Left lobe of liver (tissue), 2 donors: ENCODE measurements at places on chromosomes 12 and 14. TPM values are rescaled to one million over a fixed set of nuclear protein-coding genes. Genes with fewer than 3 reads are reported as not detected.

Gene PGF
- total RNA-seq: 2.8 TPM

Gene MDM1
- 4.6 TPM for total RNA-seq

Gene STAC3
- 2.3 TPM for total RNA-seq

Gene ABCD2
- total RNA-seq: 0.03 TPM

DNA sequence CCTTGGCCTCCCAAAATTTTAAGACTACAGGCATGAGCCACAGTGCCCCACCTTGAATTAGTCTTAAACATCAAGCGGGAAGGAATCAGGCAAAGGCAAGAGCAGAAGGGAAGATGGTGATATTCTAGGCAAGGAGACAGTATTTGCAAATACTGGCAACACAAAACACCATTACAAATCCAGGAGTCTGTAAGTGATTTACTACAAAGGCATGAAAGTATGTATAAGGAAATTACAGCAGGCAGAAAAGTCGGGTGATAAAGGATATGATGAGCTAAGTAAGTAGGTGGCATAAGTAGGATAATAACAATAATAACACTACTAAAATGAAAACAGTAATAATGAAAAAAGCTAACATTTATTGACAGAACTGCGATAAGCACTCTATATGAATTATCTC, 28.5 kb downstream of the FMNL3 start:
- no peak for DNase-seq

- DNase-seq: no peak
Measured at GRCh38 chr12:27614866-27615265, 81.4 kb upstream of the REP15 start.

DNA sequence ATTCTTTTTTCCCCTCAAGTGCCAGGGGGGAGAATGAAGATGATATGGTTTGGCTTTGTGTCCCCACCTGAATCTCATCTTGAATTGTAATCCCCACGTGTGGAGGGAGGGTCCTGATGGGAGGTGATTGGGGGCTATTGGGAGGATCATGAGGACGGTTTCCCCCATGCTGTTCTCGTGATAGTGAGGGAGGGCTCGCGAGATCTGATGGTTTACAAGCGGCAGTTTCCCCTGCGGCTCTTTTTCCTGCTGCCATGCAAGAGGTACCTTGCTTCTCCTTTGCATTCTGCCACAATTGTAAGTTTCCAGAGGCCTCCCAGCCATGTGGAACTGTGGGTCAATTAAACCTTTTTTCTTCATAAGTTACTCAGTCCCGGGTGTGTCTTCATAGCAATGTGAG, 173.7 kb downstream of the CAND1 start:
- DNase-seq: no peak

DNA sequence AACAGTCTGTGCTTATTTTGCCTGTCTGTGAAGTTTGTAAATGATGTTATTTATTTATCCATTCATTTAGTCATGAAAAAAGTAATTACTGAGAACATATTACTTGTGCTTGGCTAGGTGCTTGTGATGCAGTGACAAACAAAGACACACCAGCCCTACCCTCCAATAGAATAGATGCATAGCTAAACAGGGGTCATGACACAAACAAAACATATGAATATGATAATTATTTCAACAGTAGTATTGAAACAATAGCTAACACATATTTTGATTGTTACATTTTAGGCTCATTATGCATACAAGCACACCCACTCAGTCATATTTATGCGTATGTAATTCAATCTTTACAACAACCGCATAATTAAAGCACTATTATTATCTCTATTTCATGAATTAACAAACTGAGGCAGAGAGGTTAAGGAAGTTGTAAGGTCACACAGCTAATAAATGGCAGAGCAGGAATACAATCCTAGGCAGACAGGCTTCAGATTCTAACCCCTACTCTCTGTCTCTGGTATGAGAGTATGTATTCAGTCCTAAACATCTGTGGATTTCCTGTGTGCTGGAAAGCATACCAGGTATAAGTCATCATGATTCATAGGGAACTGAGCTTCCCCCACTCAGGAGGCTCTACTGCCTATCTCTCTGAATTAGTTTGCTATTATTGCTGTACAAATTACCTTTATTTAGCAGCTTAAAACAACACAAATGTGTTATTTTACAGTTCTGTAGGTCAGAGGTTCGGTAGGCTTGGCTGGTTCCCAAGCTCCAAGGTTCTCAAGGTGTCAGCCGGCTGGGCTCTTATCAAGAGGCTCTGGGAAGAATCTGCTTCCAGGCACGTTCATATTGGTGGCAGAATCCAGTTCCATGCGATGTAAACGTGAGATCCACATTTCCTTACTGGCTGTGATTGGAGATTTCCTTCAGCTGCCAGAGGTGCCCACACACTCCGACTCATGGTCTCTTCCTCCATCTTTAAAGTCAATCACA, 509.4 kb downstream of the GALC start:
- no peak for DNase-seq

DNA sequence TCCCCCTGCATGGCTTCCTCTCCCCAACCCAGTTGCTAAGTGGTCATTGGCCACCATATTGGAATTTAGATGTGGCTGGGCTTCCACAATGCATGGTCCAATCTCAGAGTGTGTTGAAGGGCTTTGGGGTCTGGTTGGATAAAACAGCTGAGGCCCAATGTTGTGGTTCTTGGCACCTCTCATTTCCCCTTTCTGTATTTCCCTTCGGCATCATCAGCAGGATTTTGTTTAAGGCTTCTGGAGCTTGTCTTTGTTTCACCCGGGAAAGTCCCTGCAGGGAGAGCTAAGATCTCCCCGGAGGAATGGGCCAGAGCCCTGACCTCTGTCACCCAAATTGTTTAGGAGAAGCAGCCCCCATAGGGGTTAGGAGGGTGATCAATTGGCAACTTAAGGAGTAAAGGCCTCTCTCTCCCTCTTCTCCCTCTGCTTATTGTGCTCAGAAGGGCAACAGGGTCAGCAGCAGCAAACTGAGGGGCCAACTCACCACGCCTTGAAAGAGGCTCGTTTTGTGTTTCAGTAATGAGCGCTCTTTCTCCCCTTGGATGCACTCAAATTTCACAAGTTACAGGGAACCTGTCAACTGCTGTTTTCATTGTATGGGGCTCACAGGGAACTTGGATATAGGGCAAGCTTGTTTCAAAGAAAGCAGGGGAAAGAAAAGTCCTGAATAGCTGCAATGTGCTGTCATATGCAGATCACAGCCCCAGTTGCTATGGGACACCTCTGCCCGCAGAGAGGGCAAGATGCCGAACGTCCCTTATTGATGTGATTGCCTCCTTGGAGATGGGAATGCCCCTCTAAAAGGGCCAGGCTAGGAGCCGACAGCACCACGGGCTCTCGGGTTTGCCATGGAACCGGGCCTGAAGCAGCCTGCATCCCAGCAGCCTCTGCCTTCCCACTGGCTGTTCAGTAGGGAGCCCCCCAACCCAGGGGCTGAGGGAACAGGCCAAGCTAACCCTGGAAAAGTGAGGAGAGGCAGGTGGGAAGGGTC, 223.7 kb downstream of the ZFP36L1 start:
- DNase-seq: no peak

DNA sequence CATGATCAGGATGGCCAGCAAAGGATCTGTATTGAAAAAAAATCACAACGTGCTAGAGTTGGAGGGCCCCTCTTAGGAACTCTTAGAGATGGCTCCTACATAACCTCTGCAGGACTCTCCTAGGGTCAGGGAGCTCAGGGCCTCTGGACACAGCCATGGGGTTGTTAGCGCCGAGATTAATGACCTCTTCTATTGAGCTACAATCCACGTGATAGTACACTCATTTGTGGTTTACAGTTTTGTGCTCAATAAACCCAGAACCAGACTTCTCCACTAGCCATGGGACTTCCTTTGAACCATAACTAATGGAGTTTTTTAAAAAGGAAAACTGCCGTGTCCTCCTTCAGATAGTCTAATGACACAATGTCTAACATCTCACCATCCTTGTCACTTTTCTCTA, 29.6 kb upstream of the HDAC7 start:
- DNase-seq: no peak

DNA sequence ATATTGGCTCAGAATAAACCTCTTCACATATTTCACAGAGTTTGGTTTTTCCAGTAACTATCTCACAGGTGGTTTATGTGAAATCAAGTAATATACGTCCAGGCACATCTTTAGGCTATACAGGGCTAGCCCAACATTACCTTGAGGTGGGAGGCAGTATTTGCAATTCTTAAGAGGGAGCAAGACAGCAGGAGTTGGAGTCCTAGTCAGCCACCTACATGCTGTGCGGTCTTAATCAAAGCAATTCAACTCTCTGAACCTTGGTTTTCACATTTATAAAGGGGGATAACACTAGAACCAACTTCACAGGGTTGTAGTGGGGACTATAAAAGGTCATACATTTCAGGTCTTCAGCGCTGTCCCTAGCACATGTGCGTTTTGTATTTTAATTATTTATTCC, 73.5 kb upstream of the FICD start:
- DNase-seq: no peak

- no peak for DNase-seq
Measured at GRCh38 chr12:132450418-132451171, 39.4 kb upstream of the FBRSL1 start.

GRCh38 chr12:97404093-97404492, 58.5 kb upstream of the RMST start:
- DNase-seq: no peak

DNA sequence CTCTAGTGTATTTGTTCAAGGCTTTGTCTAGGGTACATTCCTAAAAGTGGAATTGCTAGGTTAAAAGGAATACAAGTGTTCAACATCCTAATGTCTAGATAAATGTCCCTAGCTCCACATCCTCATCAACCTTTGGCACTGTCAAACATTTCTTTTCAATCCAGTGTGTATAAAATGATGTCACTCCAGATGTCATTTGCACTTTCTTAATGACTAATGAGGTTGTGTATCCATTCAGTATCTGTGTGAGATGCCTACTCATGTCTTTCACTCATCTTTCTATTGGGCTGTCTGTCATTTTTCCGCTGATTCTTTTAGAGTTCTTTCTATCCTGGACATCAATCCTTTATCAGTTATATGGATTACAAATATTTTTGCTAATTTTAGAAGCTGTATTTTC, 43.3 kb downstream of the ARMH4 start:
- DNase-seq: no peak

DNA sequence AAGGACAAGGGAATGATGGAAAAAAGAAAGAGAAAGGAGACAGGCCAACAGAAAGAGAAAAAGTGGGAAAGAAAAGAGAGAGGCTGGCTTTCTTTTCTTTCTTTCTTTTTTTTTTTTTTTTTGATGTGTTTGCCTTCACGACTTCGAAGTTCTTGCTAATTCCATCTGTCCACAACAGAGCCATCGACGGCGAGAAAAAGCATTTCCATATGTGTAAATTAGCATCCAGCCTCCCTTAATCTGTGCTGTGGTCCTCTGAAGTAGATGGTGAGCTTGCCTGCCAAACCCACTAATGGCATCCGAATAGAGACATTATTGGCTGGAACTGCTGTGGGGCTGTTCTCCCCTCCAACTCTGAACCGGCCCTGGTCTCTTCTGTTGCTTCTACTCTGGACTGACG, 997.4 kb downstream of the BCL11B start:
- no peak for DNase-seq

- no peak for DNase-seq
Measured at GRCh38 chr14:42316693-42317092, 710.0 kb downstream of the LRFN5 start.

- no peak for DNase-seq
Measured at GRCh38 chr14:104139460-104140212, 1.2 kb downstream of the KIF26A start.

DNA sequence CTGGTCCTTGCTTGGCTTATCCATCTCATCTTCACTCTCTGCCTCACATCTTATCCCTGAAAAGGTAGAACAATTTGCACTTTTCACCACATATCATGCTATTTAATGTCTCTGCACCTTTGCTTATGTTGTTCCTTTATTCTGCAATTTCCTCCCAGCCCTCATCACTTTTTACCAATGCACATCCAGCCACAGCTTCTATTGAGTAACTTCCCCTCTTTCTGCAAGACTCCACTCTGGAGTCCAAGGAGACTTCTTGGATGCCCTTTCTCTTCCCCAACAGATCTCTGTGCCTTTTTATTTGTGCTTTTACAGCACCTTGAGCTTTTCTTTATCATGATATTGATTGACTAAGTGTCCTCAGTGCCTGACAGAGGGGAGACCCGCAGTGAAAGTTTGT, 797.1 kb downstream of the VRK1 start:
- no peak for DNase-seq

DNA sequence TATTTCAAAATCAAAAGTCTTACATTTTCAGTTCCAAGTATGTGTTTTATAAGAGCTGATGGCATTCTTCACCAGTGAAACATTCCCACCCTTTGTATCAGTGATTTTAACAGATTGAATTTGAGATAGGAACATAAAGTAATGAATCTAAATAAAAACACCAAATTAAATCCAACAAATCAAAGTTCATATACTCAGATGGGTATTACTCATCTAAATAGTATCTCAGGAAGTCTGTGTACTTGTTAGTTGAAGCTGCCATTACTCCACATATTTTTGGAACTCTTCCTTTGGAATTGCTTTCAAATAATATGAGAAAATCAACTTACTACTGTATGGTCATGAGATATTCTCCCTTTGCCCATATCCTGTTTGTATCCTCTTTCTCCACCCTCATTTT, 89.1 kb downstream of the MIA2 start:
- DNase-seq: no peak

- no peak for DNase-seq
Measured at GRCh38 chr14:39310051-39310450, 76.3 kb downstream of the MIA2 start.

GRCh38 chr12:64269161-64269560, 47.1 kb upstream of the KICS2 start:
- no peak for DNase-seq

- no peak for DNase-seq
Measured at GRCh38 chr12:84128117-84128991, 784.2 kb downstream of the SLC6A15 start.

- no peak for DNase-seq
Measured at GRCh38 chr12:48542300-48542928, 17.0 kb downstream of the OR8S1 start.

- DNase-seq: no peak
Measured at GRCh38 chr12:59940631-59941342, 345.0 kb downstream of the SLC16A7 start.

DNA sequence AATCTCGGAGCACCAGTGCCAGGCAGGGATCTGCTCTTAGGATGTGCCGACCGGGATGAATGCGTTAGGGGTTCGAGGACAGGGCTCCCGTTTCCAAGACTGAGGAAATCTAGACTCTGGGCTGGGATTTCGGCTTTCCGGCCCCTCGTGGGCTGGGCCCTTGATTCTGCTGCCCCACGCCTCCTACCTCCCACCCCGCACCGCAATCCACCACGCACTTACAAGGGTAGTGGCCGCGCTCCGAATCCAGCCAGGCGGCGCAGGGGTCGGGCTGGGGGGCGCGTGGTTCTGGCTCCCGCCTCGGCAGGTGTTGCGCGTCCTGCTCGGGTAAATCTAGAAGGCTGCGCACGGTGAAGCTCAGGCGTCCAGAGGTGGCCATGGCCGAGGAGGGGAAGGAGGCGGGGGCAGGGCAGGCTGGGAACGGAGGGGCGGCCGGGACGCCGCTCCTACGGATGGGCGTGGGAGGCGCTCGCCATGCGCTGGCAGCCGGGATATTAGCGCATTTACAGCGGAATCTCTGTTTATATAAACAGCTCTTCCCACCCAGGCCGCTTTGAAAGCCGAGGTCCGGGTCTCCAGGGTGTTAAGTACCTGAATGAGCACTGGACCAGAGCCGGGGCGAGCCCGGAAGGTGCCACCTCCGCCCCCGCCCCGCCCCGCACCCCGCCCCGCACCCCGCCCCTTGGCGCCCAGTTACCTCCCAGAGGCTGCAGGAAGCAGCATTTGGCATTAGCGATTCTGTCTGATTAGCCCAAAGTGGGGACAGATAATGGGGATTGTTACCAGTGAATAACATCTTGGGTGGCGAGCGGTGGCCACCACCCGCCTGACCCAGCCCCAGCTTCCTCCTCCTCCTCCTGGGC, at the start of gene NKX2-8:
NKX2-8 (minus strand) TSS at position 604 of the 863 bp plus-strand sequence; CDS start at position 379, 225 bp downstream.
- DNase-seq: no peak
